Endodermal cell (in vitro differentiated cells): ENCODE measurements at places on chromosomes 6 and 20. TPM values are rescaled to one million over a fixed set of nuclear protein-coding genes. Genes with fewer than 3 reads are reported as not detected.

- no peak for DNase-seq
Observed at GRCh38 chr6:72654071-72654621, 32.3 kb downstream of the KCNQ5 start.

DNA sequence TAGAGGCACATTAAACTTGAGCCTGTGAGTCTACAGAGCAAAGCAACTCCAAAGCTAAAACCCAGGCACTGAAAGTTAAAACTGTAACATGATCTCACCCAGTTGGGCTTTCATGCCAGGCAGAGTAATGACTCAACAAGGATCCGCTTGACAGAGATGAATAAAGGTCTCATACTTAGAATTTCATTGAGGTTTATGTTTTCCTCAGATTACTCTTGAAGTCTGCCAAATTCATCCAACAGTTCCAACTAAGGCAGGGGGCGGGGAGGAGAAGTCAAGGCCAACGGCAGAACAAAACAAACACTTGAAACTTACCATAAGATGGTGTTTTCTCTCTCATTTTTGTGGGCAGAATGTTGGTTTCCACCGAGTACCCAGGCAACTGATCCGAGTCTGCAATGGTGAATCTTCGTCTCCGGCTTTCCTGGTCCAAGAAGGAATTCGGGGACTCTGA, 54.0 kb upstream of the IPCEF1 start:
- DNase-seq, result no peak

DNA sequence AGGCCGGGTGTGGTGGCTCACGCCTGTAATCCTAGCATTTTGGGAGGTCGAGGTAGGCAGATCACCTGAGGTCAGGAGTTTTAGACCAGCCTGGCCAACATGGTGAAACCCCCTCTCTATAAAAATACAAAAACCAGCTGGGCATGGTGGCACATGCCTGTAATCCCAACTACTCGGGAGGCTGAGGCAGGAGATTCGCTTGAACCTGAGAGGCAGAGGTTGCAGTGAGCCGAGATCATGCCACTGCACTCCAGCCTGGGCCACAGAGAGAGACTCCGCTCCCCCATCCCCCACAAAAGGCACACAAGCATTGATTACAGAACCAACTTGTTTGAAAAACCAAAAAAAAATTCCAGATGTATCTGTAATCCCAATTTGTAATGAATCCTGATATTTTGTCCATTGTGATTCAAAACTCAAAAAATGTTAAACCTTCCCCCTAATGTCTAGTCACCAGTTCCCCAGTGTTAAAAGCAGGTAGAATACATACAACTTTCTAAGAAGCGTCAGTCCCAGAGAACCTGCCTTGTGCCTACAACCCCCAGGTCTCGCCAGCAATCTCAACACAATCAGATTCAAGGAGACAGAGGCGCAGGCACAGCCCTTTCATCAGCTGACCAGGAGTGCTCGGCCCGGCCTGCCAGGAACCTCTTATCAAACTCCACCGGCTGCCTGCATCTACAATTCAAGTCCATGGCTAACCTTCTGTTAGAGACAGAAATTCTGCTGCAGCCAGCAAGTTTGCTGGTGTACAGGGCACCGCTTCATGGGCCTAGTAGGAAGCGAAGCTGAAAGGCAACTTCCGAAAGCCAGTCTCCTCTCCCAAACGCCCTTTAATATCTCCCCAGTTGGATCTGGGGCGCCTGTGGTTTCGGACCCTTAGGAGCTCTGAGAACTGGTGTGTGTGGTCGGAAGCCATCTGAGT, 2.1 kb downstream of the EZR start:
- peak; percentile 80 for DNase-seq

DNA sequence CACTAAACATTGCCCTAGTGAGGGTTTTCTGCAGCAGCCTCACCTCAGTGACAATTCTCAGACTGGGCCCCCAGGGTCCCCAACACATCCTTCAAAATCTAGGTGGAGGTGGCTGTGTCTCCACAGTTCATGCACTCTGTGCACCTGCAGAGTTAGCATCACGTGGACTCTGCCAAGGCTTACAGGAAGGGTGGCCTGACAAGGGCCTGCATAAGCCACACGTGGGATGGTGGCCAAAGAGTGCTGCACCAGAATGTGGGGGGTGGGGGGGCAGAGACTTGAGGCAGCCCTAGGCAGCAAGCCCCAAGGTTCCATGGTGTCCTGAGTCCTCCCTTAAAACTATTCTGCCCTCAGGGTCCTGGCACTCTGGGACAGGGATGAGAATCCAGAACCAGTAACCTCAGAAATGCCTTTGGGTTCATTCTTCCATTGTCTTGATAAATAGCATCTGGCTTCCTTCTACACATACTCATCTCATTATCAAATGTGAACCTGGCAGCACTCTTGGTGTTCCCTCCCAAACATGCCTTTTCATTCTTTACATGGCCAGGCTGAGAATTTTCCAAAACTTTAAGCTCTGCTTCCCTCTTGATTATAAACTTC, 1.6 kb upstream of the SERPINB1 start:
- DNase-seq, result no peak

DNA sequence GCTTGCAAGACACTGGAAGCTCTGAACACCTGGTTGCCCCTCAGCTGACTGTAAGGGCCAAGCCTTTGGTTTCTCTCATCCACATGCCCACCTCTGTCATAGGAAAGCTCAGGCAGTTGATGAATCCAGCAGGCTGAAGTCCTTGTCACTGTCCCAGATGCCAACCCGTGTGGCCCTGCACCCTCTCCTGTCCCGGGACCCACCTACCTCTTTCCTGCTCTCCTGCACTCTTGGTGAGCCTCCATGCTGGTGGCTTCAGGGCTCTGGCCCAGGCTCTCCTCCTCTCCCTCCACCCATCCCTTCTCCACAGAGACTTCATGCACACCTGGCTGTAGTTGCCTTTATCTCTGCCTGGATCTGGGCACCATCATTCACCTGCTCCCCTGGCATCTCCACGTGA, 4.0 kb upstream of the GID8 start:
- DNase-seq, result peak; percentile 42

- peak; percentile 48 for DNase-seq
Observed at GRCh38 chr6:121615493-121615892, 180.0 kb downstream of the GJA1 start.

DNA sequence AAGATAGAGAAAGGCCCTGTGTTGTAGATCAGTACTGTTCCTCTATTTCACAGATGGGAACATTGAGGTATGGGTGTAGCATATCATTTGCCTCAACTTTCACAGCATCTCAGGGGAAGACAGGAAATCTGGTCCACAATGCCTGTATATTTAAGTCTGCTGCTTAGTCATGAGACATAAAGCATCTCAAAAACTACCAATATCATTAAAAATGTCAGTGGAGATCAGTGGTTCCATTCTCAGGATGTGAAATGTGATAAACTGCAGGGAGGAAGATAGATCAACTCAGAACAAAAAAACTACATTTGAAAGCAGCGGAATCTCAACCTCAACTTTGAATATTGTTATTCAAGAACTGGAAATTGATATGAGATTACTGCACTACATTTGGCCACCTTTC, 192.9 kb upstream of the PREP start:
- no peak for DNase-seq

DNA sequence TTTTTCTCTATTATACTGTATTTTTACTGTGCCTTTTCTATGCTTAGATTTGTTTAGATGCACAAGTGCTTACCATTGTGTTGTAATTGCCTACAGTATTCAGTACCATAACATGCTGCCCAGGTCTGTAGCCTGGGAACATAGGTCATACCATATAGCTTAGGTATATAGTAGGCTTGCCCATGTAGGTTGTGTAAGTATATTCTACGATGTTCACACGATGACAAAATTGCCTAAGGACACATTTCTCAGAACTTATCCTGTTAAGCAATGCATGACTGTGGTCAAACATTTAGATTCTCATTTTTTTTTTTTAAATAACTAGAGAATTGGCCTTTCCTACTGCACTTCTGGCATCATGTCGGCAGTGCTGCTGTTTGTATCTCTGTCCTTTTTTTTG, 253.7 kb upstream of the SUPT3H start:
- DNase-seq, result no peak

GRCh38 chr20:3731944-3732326, 550 bp upstream of the HSPA12B start:
- no peak for DNase-seq

GRCh38 chr20:21219686-21220085, 83.4 kb upstream of the XRN2 start:
- no peak for DNase-seq

- DNase-seq, result peak; percentile 91
Observed at GRCh38 chr6:28606424-28607391, 81.0 kb downstream of the GPX5 start.

GRCh38 chr20:36872852-36873251, 3.1 kb upstream of the TLDC2 start:
- no peak for DNase-seq

- DNase-seq, result no peak
Observed at GRCh38 chr6:113529196-113529595, 327.9 kb upstream of the MARCKS start.

- DNase-seq, result no peak
Observed at GRCh38 chr20:45336530-45337366, 11.5 kb downstream of the SDC4 start.

DNA sequence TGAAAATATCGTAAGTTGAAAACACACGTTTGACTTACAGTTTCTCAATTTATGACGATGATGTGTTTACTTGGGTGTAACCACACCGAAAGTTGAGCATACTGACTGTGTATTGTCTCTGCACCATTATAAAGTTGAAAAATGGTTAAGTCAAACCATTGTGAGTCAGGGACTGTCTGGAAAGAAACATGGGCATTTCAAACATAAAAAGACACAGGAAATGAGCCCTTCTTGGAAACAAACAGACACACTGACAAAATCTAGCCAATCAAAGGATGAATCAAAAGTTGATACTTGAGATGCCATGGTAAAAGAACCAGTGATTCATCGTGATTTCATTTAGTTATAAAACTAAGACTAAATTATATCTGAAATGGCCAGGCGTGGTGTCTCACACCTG, 5.3 kb downstream of the POPDC3 start:
- DNase-seq, result no peak

DNA sequence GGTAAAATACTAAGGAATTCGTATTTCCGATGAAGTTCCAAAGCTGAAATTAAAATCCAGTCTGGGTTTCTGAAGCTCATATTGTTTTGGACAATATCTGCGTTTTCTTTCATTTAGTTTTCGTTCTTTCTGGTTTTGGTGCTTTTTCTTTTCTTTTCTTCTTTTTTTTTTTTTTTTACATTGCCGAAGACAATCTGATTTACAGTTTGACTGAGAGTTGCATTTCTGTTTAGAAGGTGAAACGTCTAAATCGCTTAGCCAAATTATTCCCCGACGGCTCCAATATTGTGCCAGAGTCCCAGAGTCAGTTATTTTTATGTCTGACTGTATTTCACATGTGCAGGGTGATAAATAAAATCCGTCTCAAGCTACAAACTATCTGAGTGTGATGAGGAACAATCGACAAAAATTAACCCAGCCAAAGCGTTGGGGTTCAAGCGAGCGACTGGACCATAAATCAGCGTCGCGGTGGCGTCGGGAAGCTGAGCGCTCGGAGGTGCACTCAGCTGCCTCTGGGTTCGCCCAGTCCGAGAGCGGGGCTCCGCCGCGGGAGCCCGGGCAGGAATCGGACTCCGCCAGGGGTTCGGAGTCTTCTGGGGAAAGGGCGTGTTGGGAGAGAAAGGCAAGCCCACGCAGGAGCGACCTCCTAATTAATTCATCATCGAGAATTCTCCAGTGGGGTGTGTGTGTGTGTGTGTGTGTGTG, 8.2 kb upstream of the TBX18 start:
- DNase-seq, result peak; percentile 70

GRCh38 chr6:157227202-157228166, 95.8 kb downstream of the TMEM242 start:
- peak; percentile 58 for DNase-seq

- DNase-seq, result peak; percentile 25
Observed at GRCh38 chr20:58751979-58752378, 59.4 kb downstream of the NPEPL1 start.

Gene PRPH2
- total RNA-seq, result 0.35 and 0.75 TPM in 2 replicates

Gene PNLDC1
- not detected in 3 replicates for total RNA-seq

Gene RSPO4
- total RNA-seq, result 3.3 to 4.6 TPM (median 3.8 TPM) in 3 replicates

Gene MYBL2
- 91.8 to 190 TPM (median 182 TPM) in 3 replicates for total RNA-seq

Gene PPDPF
- total RNA-seq, result 247 and 250 TPM in 2 replicates

Gene PSMB9
- not detected in 3 replicates for total RNA-seq

Gene SLC22A7
- total RNA-seq, result not detected in 3 replicates
